DMS53 (cell line): ENCODE measurements at places on chromosomes 1 and 21.

- peak; percentile 58 for DNase-seq
Observed at GRCh38 chr21:33640697-33641351, 717 bp downstream of the CRYZL1 start.

DNA sequence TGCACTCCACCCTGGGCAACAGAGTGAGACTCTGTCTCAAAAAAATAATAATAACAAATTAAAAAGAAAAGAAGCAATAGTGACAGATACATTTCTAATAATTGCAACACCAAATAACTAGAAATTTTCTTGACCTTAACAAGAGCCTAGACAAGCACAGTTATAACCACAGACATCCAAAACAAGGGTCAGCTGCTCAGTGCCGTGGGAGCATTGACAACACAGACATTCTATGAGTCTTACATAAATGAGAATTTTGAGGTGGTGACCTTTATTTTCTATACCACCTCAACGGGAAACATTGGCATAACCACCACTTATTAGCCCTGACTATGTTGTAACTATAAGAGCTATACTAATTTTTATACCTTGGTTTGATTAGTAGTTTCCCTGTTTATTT, 156.1 kb downstream of the NR5A2 start:
- DNase-seq = no peak

GRCh38 chr1:116478621-116479020, 92.2 kb downstream of the CD58 start:
- no peak for DNase-seq

DNA sequence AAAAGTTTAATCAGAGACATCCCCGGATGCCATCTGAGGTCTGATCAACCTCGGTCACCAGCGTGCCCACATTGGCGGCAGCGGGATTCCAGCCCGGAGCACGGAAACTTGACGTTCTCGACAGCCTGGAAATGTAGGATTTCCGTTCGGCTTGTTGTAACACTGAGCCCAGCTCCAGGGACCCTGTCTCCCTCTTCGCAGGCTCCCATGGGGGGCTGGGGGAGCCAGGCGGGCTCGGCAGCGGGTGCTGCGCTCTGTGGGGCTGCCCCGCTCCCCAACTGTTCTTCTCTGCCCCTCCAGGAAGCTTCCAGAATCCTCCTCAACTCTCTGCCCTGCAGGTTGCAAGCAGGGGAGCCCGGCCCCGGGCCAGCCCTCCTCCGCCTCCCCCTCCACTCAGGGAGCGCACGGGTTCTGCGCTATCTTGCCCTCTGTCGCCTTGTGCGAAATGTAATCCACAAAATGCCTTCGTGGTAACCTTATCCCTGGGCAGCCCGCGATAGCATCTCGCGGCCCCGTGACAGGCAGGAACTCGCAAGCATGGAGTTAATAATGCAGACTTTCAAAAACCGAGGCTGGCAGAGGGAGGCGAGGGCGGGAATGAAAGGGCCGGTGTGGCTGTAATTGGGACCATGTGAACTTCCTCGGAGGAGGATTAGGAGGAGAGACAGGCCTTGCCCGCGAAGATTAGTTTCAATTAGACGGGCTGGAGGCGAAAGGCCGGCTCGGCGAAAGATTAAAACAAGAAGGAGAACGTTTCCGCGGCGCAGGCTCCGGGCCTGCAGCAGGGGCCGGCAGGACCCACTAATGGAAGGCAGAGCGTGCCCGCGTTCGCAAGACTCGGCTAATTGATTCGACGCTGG, 53.9 kb upstream of the TTC34 start:
- no peak for DNase-seq

GRCh38 chr1:84603223-84603622, 29.0 kb upstream of the CTBS start:
- DNase-seq = no peak

GRCh38 chr21:26572076-26572701, 897 bp downstream of the CYYR1 start:
- no peak for DNase-seq

- peak; percentile 85 for DNase-seq
Observed at GRCh38 chr1:229844675-229845074, 218.6 kb downstream of the URB2 start.

- no peak for DNase-seq
Observed at GRCh38 chr1:196160066-196160795, 448.0 kb downstream of the KCNT2 start.

DNA sequence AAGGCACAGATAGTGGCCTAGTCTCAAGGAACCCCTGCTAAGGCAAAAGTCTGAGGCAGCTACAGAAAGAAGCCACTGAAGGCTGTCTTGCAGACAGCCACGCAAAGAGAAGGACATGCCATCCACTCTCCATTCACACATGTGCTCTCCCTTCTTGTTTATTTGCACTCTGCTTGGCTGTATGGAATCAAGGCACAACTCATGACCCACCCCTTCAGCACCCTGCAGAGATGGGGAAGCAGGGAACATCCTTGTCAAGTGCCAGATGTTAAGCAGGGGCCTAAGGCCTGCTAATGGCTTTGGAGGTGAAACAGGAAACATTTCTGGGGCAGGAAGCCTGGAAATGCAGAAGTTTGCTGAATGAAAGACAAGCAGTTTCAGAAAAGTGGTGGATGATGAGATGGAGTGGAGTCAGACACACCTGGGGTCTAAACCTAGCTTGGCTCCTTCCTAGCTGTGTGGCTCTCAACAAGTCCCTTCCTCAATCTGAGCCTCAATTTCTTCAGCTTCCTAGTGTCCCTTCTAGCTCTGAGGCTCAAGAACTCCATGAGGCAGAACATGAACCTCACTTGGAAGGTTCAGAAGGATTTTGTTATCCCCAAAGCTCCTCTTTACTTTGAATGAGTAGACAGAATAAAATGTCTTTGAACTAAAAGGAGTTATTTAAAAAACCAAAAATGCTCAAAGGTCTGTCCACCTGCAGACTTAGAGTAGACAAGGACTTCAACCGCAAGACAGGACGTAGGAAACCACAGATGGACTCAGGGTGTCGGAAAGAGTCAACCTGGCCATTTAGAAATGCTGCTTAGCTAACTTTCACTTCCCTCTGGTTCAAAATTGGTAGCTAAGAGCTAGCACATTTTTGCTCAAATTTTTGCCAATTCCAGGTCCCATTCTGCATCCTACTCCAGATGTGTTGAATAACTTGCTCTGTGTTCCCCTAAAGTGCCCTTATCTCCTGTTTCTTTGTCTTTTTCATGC, 283.1 kb downstream of the PLPP3 start:
- no peak for DNase-seq

DNA sequence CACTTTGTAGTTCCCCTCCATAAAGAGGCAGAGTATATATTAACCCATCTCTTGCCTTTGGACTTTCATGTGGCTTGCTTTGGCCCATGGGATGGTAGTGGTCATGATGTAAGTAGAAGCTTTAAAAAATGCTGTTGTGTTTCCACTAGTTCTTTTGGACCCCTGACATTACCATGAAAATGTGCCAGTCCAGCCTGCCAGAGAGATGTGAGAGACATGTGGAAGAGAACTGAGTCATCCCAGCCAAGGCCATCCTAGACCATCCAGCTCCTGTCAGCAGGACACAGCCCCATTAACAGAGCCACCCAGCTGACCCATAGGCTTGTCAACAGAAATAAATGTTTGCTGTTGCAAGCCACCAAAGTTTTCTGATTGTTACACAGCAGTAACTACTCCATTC, 3.9 kb upstream of the CD101 start:
- DNase-seq = no peak

GRCh38 chr1:116764906-116765862, 11.0 kb downstream of the CD2 start:
- no peak for DNase-seq

GRCh38 chr1:51671527-51672325, 54.8 kb downstream of the OSBPL9 start:
- no peak for DNase-seq

DNA sequence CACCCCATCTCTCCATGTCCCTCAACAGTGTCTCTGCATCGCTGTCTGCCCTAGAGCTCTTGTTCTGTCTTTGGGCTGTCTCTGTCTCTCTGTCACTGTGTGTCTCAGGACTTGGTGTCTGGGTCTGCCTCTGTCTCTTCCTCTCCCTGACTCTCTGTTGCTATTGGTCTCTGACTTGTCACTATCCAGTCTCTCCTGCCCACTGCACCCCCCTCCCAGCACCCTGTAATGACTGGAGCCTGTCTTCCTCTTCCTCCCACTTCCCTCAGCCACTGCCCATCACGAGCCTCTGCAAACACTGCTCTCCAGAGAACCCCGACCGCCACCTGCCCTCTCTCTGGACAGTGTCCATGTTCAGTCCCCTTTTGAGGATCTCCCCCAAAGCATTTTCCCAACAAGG, 12.1 kb downstream of the PEAR1 start:
- DNase-seq = no peak

GRCh38 chr1:87513966-87514660, 185.4 kb downstream of the LMO4 start:
- no peak for DNase-seq

DNA sequence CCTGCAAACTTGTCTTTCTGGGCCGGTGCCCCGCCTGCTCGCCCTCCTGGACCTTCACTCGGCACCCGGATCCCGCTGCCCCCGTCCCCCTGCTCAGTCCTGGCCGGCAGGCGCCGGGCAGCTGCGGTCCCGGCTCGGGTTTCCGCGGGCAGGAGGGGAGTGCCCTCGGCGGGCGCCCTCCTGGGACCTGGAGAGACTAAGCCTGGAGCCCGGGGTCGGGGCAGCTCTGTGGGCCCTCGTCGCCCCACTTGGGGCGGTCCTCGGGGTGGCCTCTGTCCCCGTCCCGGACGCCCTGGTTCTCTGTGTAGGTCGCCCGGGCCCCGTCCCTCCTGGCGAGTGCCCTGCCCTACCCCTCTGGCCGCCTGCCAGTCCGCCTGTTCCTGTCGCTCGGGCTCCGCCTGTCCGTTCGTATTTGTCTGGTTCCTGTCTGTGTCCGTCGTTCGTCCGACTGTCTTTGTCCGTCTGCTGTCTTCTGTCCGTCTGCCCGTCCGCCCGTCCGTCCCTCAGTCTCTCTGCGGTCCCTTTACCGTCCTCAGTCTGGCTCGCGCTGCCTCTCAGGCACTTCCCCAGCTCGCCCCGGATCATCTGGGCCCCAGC, 490 bp downstream of the SERINC2 start:
- peak; percentile 82 for DNase-seq

DNA sequence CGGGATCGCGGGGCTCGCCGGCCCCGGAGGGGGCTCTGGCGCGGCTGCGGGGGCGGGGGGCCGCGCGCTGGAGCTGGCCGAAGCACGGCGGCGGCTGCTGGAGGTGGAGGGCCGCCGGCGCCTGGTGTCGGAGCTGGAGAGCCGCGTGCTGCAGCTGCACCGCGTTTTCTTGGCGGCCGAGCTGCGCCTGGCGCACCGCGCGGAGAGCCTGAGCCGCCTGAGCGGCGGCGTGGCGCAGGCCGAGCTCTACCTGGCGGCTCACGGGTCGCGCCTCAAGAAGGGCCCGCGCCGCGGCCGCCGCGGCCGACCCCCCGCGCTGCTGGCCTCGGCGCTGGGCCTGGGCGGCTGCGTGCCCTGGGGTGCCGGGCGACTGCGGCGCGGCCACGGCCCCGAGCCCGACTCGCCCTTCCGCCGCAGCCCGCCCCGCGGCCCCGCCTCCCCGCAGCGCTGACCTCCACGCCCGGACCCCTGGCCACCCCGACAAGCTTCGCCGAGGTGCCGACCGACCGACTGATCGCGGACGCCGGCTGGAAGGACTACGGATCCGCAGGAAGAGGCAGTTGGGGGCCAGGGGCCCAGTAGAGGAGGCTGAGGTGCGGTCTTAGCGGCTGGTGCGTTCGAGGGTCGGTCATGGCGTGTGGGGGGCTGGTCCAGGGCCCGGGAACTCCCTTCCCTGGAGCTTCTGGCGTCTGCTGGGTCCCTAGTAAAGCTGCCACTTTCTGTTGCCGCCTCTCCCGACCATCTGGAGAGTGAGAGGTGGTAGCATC, 711 bp downstream of the TRNP1 start:
- peak; percentile 73 for DNase-seq

DNA sequence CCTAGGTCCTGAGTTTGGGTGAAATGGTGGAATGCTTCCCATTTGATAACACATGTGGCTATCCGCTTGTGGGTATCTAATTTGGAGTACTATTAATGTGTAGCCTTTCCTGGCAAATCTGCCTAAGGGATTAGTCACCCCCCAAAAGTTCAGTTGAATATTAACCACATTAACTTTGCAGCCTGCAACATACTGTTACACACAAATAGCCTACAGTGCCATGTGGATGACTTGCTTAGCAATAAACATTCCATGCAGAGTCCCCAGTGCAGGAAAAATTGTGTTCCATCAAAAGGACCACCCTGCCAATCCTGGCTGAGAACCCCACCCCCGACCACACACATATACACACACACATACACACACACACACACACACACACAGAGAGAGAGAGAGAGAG, 303.3 kb upstream of the ESRRG start:
- DNase-seq = peak; percentile 13

DNA sequence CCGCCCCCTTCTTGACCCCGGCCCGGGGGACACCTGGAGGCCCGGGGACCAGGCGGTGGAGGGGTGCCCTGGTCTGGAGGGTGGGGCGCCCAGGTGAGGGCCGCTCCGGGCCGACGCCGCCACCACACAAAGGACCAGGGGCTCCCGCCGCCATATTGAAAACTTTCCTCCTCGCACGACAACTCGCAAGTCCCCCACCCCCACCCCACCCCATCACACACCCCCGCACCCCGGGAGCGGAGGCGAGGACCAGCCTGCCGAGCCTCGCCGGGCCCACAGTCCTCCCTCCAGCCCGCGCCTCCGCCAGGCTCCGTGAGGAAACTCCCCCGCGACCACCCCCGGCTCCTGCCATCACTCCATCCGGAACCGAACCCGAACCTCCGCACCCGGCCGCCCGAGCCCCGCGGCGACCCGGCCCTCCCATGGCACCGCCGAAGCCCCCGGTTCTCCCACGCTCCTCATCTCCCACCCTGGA, 733 bp downstream of the KDM5B start:
- peak; percentile 44 for DNase-seq

DNA sequence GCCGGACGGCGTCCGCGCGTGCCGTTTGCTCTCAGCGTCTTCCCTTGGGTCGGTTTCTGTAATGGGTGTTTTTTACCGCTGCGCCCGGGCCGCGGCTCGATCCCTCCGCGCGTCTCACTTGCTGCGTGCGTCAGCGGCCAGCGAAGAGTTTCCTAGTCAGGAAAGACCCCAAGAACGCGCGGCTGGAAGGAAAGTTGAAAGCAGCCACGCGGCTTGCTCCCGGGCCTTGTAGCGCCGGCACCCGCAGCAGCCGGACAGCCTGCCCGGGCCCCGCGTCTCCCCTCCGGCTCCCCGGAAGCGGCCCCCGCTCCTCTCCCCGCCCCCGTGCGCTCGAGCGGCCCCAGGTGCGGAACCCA, 159.8 kb downstream of the RUNX1 start:
- DNase-seq = peak; percentile 81

GRCh38 chr1:161216945-161217712, 2.0 kb downstream of the FCER1G start:
- DNase-seq = no peak
